Fibroblast of skin of back (primary cell): ENCODE measurements at places on chromosomes 7 and 10.

GRCh38 chr10:27285093-27285492, 44.5 kb upstream of the ACBD5 start:
- DNase-seq: no peak

GRCh38 chr10:119270762-119271366, 63.5 kb downstream of the GRK5 start:
- no peak for DNase-seq

DNA sequence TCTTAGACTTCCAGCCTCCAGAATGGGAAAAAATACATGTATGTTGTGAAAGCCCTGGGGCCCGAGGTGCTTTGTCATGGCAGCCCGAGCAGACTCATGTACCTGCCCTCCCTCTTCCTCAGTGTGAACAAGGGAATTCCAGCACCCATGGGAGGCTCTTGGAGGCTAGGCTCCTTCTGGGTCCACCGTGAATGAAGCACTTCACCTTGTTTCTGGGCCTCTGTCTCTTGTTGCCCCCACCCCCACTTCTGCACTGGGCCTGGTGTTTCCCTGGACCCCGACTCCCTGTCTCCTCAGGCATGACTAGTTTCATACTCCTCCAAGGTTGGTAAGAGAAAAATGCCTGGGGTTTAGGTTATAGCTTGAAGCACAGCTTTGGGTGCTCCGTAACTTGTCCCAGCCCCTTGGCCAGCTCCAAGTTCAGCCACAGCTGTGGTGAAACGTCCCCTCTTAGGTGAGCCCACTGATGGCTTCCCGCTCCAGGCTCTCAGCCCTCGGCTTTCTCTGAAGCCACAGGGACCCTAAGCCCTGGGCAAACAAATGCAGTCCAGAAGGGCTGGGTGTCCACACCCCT, 30.2 kb upstream of the ARHGAP22 start:
- no peak for DNase-seq

- DNase-seq: no peak
Measured at GRCh38 chr10:128894641-128895040, 572.4 kb upstream of the MGMT start.

GRCh38 chr10:101529725-101530553, 58.1 kb downstream of the POLL start:
- DNase-seq: no peak

DNA sequence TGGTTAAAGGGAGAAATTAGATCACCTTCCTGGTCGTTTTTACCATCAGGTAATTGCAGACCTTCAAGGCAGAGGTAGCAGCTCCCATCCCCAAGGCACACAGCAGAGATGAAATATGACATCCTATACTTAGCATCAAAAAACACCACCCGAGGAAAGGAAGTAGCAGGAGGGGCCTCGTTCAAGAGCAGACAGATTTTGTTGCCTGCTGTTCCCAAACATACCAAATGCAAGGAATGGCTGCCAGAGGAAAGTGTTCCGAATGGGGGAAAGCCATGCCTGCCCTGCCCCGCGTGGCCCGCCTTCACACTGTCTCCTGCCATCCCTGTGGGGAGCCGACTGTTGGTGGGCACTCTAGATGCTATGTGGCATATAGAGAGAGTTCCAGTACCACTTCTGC, 18.0 kb downstream of the FKBP6 start:
- no peak for DNase-seq

GRCh38 chr10:93542358-93542791, 24.1 kb upstream of the FFAR4 start:
- DNase-seq: peak; percentile 20

GRCh38 chr7:98993024-98993897, 114.9 kb downstream of the TRRAP start:
- DNase-seq: no peak
